ENCODE measurements at places on chromosomes 3 and 15.

DNA sequence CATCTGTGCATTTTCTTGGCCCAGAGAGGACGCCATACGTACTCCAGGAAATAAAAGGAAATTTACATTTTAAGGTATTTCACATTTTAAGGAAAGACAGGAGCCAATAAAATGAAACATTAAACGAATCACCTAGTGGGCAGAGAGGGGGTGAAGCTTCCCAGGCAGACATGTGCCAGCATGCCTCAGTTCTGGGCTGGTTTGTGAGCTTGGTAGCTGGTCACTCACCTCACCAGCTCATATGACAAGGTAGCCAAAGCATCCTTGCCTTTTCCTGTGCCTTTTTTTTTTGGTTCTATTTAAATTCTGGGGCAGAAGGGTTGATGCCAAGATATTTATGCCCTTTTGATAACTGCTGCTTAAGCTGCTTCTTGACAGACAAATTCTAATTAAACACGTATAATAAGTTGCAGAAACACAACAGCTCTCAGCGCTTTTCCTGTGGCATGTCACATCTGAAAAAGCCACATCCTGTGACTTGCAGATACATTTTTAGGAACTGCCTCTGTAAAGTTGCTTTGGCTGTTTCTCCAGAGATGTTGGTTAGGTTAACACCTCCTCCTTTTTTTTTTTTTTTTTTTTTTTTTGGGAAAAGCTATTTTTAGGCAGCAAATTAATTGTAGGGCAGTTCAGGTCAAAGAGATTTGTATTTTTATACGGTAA is 218.6 kb downstream of the PDCD6IP start:
- DNase-seq = no peak

DNA sequence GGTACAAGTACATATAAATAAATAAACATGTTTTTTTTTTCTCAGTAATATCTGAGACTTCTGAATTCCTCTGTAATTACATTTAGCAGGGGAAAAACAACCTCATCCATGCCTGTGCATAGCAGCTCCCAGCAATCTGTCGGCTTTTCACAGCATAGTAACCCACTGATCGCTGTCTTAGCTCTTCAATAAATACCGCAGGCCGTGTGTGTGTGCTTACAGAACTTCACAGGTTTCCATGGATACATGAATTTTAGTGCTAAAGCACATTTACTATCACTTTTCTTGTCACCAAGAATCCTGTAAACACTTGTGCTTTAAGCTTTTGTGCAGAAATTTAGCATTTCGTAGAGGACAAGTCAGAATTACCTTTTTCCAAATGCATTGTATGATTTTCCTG is 4.0 kb upstream of the PLAAT1 start:
- no peak for DNase-seq

GRCh38 chr3:25493246-25493645 is 65.2 kb downstream of the RARB start:
- no peak for DNase-seq

DNA sequence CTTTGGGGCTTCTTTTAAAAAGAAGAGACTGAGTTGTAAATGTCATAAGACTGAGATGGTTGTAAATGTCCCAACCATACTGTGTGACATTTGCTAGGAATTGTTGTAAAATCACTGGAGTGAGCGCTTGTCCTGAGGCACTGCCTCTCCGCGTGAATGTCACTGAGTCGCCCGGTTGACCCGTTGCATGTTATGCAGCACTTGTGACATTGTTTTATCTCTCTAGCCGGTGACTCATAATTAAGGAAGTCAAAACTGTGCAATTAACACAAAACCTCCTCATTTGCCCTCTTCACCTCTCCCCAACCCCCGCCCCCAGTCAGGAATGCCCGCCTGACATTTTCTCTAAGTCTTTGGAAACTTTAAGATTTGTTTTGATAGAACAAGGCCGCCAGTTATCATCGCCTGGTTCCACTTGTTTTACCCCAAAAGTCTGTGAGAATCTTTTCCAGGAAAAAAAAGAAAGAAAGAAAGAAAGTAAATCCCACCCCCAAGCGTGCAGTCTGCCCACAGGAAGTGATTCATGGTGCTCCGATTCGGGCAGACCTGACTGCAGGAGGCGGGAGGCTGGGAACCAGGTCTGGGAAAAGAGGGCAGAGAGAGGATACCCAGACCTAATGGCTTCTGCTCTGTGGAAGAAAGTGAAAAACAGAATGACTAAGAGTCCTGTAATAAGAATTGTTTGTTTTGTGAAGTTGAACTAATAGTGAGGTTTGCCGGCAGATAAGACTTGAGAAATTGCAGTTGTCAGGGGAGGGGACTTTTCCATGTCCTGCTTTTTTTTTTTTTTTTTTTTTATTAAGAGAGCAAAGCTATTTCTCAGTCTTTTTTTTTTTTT is 84.8 kb downstream of the SMAD3 start:
- DNase-seq = no peak

DNA sequence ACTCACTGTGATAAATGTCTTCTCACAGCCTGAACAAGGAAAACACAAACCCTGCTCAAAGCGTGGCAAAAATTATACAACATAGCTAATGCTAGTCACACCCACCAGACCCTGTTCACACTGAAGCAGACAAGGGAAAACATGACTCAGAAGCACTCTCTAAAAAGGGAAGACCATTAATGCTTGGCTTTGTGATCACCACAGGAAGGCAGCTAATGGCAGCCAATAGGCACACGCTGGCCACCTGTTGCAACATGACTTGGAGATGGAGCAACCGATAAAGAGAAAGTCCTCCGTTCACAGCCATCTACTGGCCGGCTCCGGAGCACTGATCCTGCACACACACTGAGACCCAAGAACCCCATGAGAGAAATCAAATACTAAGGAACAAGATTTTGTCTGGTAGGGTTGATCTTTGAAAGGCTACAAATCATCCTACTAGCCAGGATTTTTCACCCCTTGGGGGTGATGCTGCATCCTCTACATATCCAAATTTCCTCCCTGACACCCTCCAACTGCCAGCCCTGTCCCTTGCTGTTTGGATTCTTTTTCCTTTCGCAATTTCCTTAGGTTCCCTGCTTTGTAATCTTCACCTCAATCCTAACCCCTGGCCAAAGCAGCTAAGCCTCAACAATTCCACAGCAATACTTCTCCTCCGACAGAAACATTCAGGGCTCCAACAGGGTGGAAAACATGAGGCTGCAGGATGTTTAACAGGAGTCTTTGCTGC is 3.2 kb downstream of the ZXDC start:
- DNase-seq = no peak

- no peak for DNase-seq
Observed at GRCh38 chr3:115912372-115912771, 289.1 kb downstream of the GAP43 start.

- no peak for DNase-seq
Observed at GRCh38 chr3:192884777-192885773, 32.6 kb downstream of the MB21D2 start.

DNA sequence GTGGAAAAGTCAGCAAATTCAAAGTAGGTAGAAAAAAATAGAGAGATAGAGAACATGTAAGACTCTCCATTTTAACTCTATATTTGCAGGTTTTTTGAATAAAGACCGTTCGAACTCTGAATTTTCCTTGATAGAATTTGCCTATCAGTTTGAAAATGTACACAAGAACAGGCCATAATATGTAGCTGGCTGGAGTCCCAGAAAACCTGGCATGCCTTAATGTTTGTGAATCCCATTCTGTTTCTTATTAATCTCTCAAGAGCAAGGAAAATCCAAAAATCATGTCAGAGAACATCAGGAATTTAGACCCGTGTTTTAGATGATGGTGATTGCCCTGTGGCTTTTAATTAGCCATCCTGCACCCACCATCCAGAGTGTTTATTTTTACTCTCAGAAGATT is 7.2 kb upstream of the CFAP161 start:
- DNase-seq = no peak

DNA sequence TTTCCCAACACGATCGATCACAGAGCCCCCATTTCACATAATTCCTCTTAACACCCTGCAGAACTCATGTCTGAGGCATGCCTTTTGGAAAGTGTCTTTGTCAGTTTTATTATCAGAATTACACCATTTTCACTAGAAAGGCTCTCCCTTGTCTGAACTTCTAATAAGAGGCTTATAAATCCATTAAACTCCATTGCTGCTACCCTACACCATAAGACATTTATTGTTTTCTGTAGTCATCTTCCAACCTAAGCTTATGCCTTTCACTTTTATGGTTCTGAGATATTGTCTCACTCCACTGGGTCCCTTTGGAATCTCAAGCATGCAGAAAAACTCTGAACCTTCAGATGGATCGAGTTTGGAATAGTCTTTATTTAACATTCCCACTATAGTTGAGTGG is 50.2 kb upstream of the TPM1 start:
- DNase-seq = no peak

GRCh38 chr3:68467465-68467864 is 464.9 kb downstream of the TAFA4 start:
- no peak for DNase-seq

DNA sequence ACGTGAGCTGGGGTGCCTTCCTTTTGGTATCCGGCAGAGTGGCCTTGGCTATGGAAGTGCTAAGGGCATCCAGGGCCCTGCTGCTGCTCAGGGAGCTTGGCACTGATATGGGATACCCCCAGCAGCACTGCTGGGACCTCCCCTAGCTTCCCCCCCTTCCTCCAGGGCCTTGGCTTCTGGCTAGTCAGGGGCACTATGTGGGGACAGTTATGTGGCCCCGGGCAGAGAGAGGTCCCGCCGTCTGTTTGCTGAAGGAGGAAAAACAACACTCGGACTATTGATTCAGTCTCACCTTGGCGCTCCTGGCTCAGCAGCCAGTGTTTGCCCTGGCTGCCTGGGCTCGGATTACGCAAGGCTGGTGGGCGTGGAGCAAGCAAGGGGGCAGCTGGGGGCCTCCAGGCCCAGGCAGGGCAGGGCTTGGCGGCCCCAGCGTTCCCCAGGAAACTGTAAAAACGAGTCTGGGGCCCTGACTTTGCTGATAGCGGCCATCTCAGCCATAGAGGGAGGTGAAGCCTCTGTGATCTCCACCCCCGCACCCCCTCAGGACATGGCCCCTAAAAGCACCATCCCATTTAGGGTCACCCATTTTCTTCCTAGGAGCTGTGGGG is 5.7 kb downstream of the FURIN start:
- DNase-seq = no peak

- no peak for DNase-seq
Observed at GRCh38 chr15:88705769-88706165, 67.0 kb downstream of the ISG20 start.

GRCh38 chr15:57152133-57152532 is 224.2 kb upstream of the CGNL1 start:
- no peak for DNase-seq

DNA sequence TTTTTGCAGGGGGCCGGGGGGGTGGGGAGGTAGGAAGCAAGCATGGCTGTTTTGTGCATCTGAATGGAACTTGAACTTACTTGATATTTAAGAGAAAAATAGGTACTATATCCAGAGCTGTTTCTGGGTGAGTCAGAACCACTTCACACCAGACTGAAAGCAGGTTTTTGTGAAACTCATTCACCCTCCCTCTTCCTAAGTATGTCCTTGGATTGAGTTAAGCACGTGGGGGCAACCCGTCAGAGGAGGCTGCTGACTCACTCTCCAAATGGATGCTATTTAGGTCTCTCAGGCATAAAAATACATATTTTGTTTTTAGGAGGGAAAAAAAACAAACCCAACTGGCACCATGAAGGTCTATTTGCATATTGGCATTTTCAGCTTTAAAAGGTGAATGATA is 270.3 kb downstream of the RYR3 start:
- DNase-seq = no peak

DNA sequence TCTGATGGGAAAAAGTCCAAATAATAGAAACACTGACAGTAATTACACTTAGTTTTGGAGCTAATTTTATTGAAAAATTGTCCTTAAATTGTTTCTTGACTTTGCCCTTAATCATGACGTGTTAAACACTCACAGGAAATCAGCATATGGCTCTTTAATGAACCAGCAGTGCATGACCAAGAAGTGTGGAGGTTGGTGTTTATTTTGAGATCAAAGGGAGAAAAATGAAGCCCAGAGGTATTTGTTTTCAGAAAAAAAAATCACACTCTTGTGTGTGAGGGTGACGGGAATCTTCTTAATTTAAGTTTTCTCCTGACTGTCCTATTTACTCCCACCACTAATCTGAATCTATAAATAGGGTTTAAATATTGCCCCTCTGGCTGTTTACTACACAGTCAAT is 28.8 kb upstream of the SYNM start:
- DNase-seq = no peak

GRCh38 chr15:37037071-37037655 is 63.2 kb downstream of the MEIS2 start:
- no peak for DNase-seq

DNA sequence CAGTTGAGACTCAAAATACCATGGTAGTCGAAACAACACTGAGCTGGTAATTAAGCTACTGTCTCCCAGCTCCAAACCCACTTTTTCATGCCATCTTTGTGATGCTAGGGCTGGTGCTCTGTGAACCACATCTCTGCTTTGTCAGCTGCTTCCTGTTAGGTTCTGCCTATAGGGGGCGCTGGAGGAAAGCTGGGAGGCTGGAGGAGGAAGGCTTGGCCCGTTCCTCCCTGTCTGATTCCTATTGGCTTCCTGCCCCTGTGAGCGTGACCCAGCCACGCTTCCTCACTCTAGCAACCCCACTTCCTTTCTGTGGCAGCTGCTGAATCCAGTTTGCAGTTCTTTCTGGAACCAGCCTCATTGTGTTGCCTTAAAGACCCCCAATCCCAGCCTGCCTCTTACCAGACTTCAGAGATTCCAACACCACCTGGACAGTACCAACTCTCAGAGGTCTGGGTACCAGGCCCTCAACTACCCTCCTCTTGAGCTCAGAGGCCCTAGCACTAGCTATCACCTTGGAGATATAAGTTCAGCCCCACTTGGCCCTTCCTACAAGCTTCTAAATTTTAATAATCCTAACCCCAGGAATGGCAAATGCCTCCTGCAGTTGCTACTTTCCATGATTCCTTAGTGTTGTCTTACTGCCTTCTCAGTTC is 120.9 kb downstream of the ERC2 start:
- no peak for DNase-seq

DNA sequence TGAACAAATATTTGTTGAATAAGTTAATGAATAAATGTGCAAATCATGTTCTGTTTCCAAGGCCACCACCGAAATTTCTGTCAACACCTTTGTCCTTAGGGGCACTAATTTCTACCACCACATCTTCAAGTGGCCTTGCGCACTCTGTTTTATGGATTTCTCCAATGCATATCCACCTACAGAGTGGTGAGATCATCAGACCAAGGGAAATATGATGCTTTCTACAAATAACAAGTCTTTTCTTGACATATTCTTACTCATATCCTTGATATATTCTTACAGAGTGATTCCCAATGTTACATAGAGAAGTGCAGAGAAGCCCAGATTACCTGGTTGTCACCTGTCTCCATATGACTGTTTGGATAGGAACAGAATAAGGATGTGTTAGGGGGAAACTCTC is 36.1 kb upstream of the TMCO5A start:
- no peak for DNase-seq

DNA sequence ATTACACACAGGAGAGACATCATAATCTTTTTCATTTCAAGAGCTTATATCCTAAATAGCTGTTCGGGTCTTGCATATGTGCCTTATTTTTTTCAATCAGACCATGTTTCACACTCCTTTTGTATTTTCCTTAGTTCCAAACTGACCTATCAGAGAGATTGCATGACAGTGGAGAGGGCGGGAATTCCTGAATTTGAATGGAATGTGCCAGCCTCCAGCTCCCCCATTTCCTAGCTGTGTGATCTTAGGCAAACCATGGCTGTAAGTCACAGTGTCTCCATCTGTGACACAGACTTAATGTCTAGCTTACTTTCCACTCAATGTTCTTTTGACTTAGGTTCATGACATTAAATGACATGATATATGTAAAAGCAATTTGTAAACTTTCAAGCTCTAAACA is 62.0 kb upstream of the CSTA start:
- DNase-seq = no peak

All from stimulated activated CD4-positive, alpha-beta T cell treated with anti-CD3 and anti-CD28 coated beads, Interleukin-1b, Interleukin-23, amount 100 ng/mL, for 1 hour (primary cell).